ENCODE measurements at places on chromosomes 7 and 10. TPM values are rescaled to one million over a fixed set of nuclear protein-coding genes. Genes with fewer than 3 reads are reported as not detected.

GRCh38 chr10:122173766-122174435 lies 97.2 kb upstream of the BTBD16 start:
- DNase-seq = no peak

DNA sequence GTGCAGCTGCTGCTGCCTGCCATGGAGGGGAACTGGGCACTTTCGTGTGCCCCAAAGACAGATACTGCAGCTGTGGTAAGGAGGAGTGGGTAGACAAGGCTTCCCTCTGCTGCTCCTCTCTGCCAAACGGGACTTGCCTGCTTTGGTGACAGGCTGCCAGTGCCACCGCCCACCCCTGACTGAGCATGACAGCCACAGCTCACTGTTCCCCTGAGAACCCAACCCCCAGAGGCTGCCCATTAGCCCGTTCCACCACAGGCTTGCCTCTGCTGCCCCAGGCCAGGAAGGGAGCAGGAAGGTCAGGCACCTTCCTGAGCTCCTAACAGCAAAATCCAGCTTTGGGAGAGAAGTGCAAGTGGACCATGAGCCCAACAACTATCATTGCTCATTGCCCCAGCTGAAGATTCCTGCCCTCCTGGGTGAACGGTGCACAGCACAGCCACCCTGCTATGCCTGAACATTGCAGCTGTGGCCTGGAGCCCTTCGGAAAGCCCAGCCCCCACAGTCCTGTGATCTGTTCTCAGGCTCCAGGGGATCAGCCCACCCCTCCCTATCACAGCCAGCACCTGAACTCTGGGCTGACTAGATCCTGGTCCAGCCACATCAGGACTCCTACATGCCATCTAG lies 58.7 kb upstream of the ANTXRL start:
- DNase-seq = no peak

DNA sequence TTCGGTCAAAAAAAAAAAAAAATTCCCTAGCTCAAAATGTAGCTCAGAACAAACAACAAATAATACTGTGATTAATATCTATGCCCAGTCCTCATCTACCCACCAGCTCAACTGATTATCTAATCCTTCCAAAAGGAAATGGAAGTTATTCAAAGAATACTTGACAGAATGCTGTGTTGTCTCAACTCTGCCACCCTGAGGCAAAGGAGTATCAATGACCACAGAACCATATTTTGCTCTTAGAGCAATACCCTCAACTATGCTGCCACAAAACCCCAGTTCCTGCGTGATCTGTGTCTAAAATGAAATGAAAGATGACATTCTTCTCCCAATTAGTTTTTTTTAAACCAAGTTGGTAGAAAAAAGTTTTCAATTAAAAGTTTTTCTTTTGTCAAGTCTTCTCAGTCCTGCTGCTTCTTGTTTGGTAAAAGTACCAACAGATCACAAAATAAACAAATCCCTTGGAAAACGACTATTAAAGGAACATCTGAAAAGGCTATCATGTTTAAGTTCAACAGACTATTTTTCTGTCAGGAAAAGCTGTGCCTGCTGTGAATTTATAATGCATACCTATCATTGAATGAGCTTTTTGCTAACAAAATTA lies 21.6 kb downstream of the RBM28 start:
- peak; percentile 74 for DNase-seq

DNA sequence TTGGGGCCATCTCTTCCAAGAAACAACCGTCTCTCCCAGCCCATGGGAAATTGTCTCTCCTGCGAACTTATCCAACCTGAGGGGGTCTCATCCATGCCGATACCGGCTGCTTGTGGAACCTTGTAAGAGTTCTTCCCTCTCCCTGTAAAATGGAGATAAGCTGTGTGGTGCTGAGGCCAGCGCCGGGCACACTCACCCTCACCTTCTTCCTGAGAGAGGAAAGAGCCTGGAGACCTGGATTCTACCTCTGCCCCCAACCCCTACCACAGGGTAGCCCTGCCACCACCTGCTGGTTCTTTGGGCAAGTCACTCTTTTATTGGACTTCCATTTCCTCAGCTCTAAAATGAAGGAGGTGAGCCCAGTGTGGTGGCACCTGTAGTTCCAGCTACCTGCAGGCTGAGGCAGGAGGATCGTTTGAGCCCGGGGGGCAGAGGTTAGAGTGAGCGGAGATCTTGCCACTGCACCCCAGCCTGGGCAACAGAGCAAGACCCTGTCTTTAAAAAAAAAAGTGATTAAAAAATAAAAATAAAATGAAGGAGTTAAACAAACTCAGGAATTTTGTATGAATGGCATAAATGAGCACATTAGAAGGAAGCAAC lies 38.4 kb upstream of the PSAP start:
- no peak for DNase-seq

- DNase-seq = peak; percentile 82
Measured at GRCh38 chr7:42945821-42946626, 13.8 kb downstream of the MRPL32 start.

GRCh38 chr7:101779267-101779666 lies 38.2 kb upstream of the CUX1 start:
- DNase-seq = no peak

The AGAP5 gene
- total RNA-seq = 10.1 TPM

The ZNF239 gene
- 2.5 TPM for total RNA-seq

The GIMAP1 gene
- 4.9 TPM for total RNA-seq

GRCh38 chr10:77637532-77638320 lies at the start of gene KCNMA1:
KCNMA1 (minus strand) TSS chr10:77637808.
- no peak for DNase-seq
